Breast epithelium (tissue), 4 donors: ENCODE measurements at places on chromosomes 6 and 20.

GRCh38 chr20:47148059-47148458 is 208.4 kb downstream of the ZMYND8 start:
- no peak overlapping the region for H3K27ac ChIP-seq
- H3K27me3 ChIP-seq = no peaks in the 10 kb centered on the region
- no peaks in the 10 kb centered on the region for H3K4me1 ChIP-seq
- no peaks in the 10 kb centered on the region for H3K36me3 ChIP-seq

DNA sequence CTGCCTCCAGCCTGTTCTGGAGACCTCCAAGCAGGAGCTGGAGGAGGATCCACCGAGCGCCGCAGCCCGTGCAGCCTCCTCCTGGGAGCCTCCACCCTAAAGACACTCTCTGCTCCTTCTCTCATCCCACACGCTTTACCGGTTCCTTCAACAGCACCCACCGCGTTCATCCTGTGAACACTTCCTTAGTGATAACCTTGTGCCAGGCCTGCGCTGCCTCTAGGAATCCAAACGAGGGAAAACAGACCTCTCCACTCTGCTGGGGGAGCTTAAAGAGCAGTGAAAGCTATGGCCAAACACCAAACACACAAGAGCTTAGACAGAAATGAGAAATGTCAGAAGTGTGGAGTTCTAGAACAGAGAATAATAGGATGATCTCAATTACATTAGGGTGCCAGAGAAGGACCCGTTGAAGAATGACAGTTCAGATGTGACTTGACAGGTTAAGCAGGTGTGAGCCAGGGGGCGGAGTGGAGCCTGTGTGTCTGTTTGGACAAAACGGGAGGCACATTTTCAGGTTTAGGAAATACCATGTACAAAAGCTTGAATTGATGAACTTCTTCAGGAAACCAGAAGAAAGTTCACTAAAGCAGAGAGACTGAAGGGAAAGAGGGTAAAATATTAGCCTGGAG is 28.5 kb upstream of the HLA-DRB5 start:
- no peak overlapping the region for H3K4me3 ChIP-seq
- no peaks in the 10 kb centered on the region for H3K4me1 ChIP-seq
- H3K27ac ChIP-seq = no peak overlapping the region
- no peak for DNase-seq
- no peaks in the 10 kb centered on the region for H3K36me3 ChIP-seq

GRCh38 chr6:149783551-149783950 is 34.0 kb downstream of the PCMT1 start:
- no peaks in the 10 kb centered on the region for H3K27me3 ChIP-seq
- H3K36me3 ChIP-seq = no peaks in the 10 kb centered on the region
- no peak for DNase-seq
- H3K4me3 ChIP-seq = no peak overlapping the region
- H3K4me1 ChIP-seq = no peaks in the 10 kb centered on the region
- H3K27ac ChIP-seq = no peak overlapping the region

DNA sequence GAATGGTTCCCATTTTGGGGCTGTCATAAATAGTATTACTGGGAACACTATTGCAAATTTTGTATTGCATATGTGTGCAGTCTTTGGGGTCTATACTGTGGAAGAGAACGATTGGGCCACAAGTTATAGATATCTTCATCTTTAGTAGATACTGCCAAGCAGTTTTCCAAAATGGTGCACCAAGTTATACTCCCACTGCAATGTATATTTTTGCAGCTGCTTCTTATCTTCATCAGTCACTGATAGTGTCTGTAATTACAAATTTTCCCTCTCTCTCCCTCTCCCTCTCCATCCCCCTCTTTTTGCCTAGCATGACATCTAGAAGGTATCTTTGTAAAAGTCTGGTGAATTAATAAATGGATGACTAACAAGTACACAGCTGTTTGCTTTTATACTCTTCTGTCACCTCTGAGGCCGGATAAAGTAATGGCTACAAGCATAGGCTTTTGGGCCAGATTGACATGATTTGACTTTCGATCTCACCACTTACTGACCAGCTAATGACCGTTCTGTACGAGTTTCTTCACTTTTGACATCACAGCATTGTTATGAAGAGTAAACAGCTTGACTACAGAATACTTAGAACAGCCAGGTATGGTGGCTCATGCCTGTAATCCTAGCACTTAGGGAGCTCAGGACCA is 113.3 kb upstream of the SLC2A12 start:
- H3K4me3 ChIP-seq = no peak overlapping the region
- H3K36me3 ChIP-seq = no peaks in the 10 kb centered on the region
- DNase-seq = no peak
- H3K27ac ChIP-seq = no peak overlapping the region
- no peaks in the 10 kb centered on the region for H3K27me3 ChIP-seq
- H3K4me1 ChIP-seq = no peaks in the 10 kb centered on the region

GRCh38 chr6:125182237-125183008 is 28.9 kb downstream of the TPD52L1 start:
- no peaks in the 10 kb centered on the region for H3K27me3 ChIP-seq
- H3K27ac ChIP-seq = no peak overlapping the region
- no peaks in the 10 kb centered on the region for H3K4me1 ChIP-seq
- no peak for DNase-seq
- no peak overlapping the region for H3K4me3 ChIP-seq
- no peaks in the 10 kb centered on the region for H3K36me3 ChIP-seq

DNA sequence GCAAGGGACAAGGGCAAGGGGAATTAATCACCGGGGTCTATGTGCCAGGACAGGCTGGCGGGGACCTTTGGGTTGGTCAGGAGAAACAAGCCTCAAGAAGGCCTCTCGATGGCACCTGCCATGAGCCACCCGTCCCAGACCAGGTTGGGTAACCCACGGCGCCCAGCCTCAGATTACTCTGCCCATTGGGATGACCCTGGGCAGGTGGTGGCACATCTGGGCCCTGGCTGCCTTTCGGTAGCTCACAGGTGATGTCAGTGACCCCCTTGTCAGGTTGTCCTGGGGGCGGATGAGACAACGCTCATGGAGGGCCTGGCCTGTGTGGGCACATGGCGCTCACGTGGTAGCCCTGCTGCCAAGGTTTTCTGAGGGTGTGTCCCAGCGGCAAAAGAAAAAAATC is 152.2 kb downstream of the SYCP2 start:
- H3K27ac ChIP-seq = no peak overlapping the region
- no peaks in the 10 kb centered on the region for H3K4me1 ChIP-seq
- H3K4me3 ChIP-seq = no peak overlapping the region
- DNase-seq = peak; percentile 43
- H3K27me3 ChIP-seq = no peaks in the 10 kb centered on the region

DNA sequence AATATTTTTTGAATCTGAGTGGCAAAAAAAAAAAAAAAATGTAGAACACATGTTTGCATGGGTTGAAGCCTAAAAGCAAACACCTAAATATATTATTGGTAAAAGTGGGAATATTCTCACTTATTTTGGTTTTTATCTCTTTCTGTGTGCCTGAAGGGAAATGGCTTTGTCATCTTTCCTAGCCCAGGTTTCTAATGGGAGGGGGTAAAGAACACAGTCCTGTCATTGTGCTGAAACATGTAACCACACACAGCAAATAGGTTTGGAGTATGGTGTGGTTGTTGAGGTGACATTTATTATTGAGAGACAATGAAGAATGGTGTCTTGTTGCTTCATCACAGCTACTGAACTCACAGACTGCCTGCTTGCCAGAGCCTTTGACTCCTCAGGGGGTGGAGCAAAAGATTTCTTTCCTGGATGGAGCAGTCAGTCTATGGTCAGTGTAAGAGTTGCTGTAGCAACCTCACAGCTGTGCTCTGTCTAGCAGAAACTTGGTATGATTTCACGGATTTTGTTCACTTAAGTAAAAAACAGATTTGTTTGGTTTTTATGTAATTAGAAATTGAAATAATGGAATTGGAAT is 70.2 kb downstream of the CEP57L1 start:
- no peaks in the 10 kb centered on the region for H3K4me1 ChIP-seq
- H3K4me3 ChIP-seq = no peak overlapping the region
- H3K36me3 ChIP-seq = no peaks in the 10 kb centered on the region
- peak; percentile 57 for DNase-seq
- H3K27ac ChIP-seq = no peak overlapping the region

GRCh38 chr20:50460608-50461267 is 49.4 kb upstream of the PTPN1 start:
- peak; percentile 90 for DNase-seq
- H3K4me1 ChIP-seq = peaks cover 9% of the 10 kb centered on the region
- H3K27me3 ChIP-seq = no peaks in the 10 kb centered on the region
- no peaks in the 10 kb centered on the region for H3K36me3 ChIP-seq
- peak overlapping the region; percentile 59 for H3K27ac ChIP-seq

- no peaks in the 10 kb centered on the region for H3K4me1 ChIP-seq
- no peak overlapping the region for H3K4me3 ChIP-seq
- no peaks in the 10 kb centered on the region for H3K36me3 ChIP-seq
- H3K27me3 ChIP-seq = no peaks in the 10 kb centered on the region
Observed at GRCh38 chr20:787825-788224, 19.5 kb upstream of the SLC52A3 start.

DNA sequence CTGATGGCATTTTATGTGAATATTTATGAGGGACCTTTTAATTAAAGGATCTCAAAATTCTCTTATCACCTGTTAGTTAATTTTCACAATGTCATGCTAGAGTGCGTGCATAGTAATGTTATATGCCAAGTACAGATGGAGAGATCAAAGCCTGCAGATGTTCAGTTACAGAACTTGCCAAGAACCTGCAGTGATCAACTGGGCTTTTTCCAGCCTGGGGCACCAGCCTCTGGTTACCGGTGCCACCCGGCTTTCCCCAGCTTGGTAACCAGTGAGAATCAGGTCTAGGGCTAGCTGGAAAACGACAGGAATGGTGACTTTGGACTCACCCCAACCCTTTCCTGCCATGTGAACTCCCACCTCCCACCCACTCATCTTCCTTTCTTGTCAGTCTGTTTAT is 91.8 kb downstream of the CAP2 start:
- DNase-seq = no peak
- no peak overlapping the region for H3K27ac ChIP-seq
- no peak overlapping the region for H3K4me3 ChIP-seq
- no peaks in the 10 kb centered on the region for H3K36me3 ChIP-seq

- no peak for DNase-seq
- H3K4me3 ChIP-seq = peak overlapping the region; percentile 20
- no peaks in the 10 kb centered on the region for H3K4me1 ChIP-seq
- no peak overlapping the region for H3K27ac ChIP-seq
Observed at GRCh38 chr20:25987073-25987927, 290.6 kb upstream of the ZNF337 start.

- H3K4me3 ChIP-seq = no peak overlapping the region
- H3K4me1 ChIP-seq = no peaks in the 10 kb centered on the region
- no peak overlapping the region for H3K27ac ChIP-seq
- H3K36me3 ChIP-seq = no peaks in the 10 kb centered on the region
- no peaks in the 10 kb centered on the region for H3K27me3 ChIP-seq
- no peak for DNase-seq
Observed at GRCh38 chr6:72037006-72037405, 150.7 kb downstream of the RIMS1 start.

DNA sequence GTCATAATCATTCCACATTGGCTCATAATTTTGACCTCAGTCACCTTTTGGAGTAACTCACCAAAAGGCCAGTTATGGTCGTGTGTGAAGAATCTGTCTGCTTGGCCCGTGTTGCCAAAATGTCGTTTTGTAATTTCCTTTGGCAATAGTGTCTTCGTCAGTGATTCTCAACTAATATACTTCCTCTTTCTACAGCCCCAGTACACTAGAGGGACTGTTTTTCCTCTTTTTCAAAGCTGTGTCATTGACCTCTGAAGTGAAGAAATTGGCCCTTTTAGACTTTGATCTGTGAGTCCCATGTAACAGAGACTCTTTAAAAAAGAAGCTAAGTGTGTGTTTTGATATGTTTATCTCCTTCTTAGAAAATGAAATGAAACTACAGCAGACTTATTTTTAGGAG is 5.2 kb downstream of the FOXO3 start:
- peak overlapping the region; percentile 92 for H3K4me3 ChIP-seq
- H3K27ac ChIP-seq = peak overlapping the region; percentile 97
- H3K27me3 ChIP-seq = no peaks in the 10 kb centered on the region
- DNase-seq = peak; percentile 61

DNA sequence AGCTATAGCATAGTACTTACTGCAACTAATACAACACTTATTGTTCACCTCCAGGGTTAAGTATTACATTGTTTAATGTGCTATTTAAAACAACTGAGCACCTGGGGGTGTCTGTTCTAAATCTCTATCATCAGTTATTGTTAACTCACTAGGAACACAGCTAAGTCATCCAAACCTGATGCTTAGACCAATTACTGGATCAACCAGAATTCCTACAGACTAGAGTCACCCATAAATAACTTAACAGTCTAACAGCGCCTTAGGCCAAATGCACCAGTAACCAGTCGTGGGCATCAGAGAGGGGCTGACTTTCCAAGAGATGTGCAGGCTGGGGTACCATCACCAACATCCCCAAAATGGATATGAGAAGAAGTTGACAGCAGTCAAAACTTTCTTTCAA is 110.7 kb downstream of the ADTRP start:
- H3K4me1 ChIP-seq = no peaks in the 10 kb centered on the region
- no peak for DNase-seq
- H3K27me3 ChIP-seq = no peaks in the 10 kb centered on the region
- no peak overlapping the region for H3K4me3 ChIP-seq
- H3K27ac ChIP-seq = no peak overlapping the region

DNA sequence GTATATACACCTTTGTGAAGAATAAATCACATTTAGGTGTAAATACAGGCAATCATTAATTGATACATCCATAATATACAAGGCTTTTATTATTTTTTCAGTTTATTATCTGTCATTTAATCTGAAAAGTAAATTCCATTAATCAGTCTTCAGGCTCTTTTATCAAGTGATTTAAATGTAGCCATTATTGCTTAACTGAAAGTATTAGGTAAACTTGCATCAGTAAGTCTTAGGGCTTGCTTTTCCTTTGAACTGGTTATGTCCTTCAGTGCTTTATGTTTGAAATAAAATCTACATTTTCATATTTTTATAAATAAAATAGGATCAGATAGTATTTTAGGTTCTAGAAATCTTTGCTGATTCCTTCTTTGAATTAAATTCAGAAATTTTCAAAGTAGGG is 4.1 kb downstream of the TPBG start:
- H3K27me3 ChIP-seq = no peaks in the 10 kb centered on the region
- no peaks in the 10 kb centered on the region for H3K4me1 ChIP-seq
- no peak overlapping the region for H3K27ac ChIP-seq
- DNase-seq = no peak
- no peak overlapping the region for H3K4me3 ChIP-seq

GRCh38 chr20:25076731-25077609 is 5.0 kb downstream of the VSX1 start:
- no peak overlapping the region for H3K27ac ChIP-seq
- H3K4me3 ChIP-seq = peak overlapping the region; percentile 61
- H3K4me1 ChIP-seq = no peaks in the 10 kb centered on the region
